ENCODE measurements at places on chromosomes 12 and 14. TPM values are rescaled to one million over a fixed set of nuclear protein-coding genes. Genes with fewer than 3 reads are reported as not detected.

GRCh38 chr12:89927226-89927698 is 218.6 kb upstream of the ATP2B1 start:
- no peak for DNase-seq

Gene CRY1
- 8.0 TPM for total RNA-seq

Gene KRT79
- total RNA-seq: not detected

DNA sequence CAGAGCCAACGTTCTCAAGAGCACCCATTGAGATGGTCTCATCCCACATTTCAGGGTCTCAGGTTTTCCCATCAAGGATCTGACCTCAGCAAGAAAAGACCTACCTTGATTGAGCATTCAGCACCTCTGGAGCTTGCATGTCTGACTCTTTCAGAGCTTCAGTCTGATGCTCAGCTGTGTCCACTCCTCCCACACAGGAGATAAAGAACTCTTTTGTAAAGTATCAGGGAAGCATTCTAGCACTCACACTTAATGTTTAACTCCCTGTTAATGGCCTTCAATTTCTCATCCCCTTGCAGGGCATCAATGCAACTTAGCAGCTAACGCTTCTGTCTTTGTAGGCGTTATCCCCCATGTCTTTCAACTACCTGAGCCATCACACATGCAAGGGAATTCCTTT is 124.1 kb downstream of the GALC start:
- DNase-seq: no peak

DNA sequence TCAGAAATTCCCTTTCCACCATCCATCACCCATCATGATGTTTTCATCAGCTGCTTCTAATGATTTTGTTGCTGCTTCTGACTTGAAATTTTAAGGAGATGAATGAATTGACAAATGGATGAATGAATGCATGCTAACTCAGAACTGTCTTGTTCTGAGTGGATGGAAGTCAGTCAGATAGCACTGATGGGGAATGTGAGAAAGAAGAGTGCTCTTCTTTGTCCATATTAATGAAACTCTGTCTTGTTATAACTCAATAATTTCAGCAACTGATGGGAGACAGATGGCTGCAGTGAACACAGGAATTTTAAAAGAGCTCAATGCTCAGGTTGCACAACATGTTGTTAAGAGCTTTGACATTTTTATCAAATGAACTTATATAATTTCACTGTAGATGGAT is 422.0 kb downstream of the TRHDE start:
- DNase-seq: no peak

GRCh38 chr14:92507174-92507768 is 6.3 kb upstream of the RIN3 start:
- DNase-seq: peak; percentile 63

GRCh38 chr12:66087365-66087943 is 43.1 kb downstream of the LLPH start:
- DNase-seq: peak; percentile 53

Gene LAG3
- total RNA-seq: 0.22 TPM

GRCh38 chr12:120798696-120799095 is 73.1 kb downstream of the ACADS start:
- DNase-seq: no peak

Gene ATP5F1B
- total RNA-seq: 3,077 TPM

DNA sequence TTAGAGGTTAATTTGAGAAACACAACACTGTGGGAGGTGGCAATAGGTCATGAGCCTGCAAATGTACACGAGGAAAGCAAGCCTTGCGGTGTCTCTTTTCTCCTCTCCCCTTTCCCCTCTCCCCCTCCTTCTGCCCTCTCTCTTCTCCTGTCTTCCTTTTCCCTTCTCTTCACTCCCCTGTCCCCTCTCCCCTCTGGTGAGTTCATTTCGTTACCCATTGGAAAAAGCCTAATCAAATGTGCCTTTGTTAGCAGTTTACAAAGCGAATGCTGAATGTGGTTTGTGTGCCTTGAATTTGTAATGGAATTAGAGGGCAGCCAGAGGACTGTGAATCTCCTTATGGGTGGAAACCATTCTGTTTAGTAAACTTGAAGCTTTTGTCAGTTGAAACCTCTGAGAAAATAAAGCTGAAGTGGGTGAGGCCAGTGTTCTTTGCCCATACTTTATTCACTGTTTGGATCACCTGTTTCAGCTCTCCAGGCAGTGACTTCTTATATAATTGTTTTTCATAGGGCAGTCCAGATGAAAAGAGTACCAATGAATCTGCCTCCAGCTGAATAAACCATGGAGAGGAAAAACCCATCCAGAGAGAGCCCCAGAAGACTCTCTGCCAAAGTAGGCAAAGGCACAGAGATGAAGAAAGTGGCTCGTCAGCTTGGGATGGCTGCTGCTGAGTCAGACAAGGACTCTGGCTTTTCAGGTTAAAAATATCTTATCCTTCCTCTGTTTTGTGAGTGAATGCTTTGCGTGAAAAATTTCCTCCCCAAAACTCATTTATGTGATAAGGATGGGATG is 7.3 kb downstream of the CIPC start:
- no peak for DNase-seq

- no peak for DNase-seq
Observed at GRCh38 chr12:6367065-6367968, 8.0 kb downstream of the SCNN1A start.

DNA sequence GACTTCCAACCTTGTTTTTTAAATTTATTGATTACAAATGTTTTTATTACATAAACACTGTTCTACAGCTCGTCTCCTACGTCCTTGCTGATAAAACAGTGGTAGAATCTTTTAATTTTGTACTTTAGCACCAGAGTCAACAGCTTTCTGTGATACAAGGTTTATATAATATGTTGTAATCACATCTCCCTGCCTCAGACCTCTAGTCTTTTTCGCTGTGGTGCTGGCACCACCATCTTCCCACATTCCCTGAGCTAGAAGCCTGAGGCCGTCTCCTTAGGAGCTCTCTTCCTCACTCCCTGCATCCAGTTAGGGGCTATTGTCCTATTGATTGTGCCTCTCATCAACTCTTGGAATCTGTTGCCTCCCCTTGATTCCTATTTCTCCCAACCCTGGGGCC is 17.1 kb downstream of the MTHFD1 start:
- DNase-seq: no peak

DNA sequence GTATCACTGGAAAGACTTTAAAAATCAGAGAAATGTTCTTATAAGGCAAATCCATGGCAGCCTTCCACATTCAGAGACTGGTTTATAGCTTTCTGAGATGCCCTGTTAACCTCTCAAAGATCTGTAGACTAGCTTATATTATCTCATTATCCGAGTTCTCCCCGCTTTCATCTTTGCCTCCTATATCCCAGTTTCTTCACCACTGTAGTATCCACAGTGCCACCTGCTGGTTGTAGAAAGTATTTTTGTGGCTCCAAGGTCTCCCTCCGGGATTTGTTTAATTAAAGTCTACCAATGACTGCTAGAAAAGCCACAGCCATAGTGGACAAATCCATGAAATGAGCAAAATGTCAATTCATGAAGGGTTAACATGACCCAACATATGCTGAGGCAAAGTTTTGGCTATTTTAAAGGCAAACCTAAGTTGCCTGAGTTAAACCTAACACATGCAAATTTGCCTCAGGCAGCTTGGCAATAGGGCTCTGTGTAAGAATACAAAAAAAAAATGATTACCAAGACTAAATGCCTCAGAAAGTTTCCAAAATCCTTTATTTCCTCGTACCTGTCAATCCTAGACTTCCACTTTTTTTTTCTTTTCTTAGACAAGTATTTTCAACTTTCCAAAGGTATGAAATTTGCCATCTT is 218.8 kb upstream of the BMP4 start:
- no peak for DNase-seq

DNA sequence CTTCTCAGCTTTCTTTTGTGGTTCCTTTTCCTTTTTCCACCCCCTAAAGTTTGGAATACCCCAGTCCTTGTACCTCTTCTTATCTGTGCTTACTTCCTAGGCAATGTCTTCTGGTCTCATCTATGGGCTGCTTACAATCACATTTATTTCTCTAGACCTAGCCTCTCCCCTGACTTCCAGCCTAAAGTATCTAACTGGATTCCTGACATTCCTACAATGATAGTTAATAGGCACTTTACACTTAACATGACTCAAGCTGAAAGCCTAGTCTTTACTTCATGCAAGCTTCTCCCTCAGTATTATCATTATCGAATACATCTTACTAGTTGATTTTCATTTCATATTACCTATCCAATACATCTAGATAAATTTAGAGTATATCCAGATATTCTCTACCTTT is 21.2 kb downstream of the CLECL1 start:
- no peak for DNase-seq

Gene CSAD
- total RNA-seq: 8.2 TPM
